Hepatic stellate cell (primary cell): ENCODE measurements at places on chromosomes 16 and 17.

GRCh38 chr17:32822996-32823395 lies 53.9 kb downstream of the MYO1D start:
- DNase-seq: peak; percentile 23

- no peak for DNase-seq
Measured at GRCh38 chr16:5603836-5604235, 506.2 kb upstream of the EEF2KMT start.

DNA sequence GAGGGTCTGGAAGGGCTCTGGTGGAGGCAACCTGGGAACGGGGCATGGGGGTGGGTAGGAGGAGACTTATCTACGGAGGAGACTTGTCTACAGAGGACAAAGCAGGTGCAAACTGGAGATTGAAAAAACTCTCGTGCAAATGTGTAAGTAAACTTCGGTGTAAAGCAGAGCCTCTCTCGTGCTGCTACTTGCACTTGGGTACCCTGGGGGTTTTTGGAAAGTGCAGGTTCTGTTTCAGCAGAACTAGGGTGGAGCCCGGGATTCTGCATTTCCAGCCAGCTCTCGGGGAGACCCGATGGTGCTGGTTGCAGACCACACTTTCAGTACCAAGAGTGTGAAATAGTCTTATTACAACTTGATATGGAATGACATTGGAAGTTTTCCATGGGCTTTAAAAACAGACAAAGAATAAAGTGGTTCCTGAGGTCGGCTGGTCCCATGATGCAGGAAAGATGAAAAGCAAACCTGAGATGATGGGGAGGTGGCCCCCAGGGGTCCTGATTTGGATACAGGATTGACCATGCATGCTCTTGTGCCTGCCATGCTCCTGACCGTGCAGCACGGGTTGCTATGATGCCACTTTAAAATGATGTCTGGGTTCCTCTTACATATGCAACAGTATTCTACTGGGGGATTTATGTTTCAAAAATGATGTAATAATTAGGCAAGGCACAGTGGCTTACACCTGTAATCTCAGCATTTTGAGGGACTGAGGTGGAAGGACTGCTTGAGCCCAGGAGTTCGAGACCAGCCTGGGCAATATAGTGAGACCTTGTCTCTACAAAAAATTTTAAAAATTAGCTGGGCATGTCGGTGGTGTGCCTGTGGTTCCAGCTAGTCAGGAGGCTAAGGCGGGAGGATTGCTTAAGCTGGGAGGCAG lies 69.3 kb downstream of the IRF8 start:
- no peak for DNase-seq

- no peak for DNase-seq
Measured at GRCh38 chr16:87922250-87922871, 14.0 kb downstream of the CA5A start.

- DNase-seq: peak; percentile 4
Measured at GRCh38 chr17:50259477-50260324, 14.6 kb upstream of the TMEM92 start.

- peak; percentile 37 for DNase-seq
Measured at GRCh38 chr16:85898521-85899442, at the start of gene IRF8. TSS of gene IRF8 (plus strand) at chr16:85899162. CDS start at chr16:85903016, 3,854 bp downstream.

- no peak for DNase-seq
Measured at GRCh38 chr17:69539274-69539673, 124.8 kb downstream of the MAP2K6 start.

- DNase-seq: no peak
Measured at GRCh38 chr17:33196883-33197282, 96.2 kb downstream of the ASIC2 start.

GRCh38 chr16:87161822-87162676 lies 155.1 kb downstream of the C16orf95 start:
- DNase-seq: no peak

GRCh38 chr17:65173284-65173793 lies 36.2 kb downstream of the RGS9 start:
- no peak for DNase-seq

DNA sequence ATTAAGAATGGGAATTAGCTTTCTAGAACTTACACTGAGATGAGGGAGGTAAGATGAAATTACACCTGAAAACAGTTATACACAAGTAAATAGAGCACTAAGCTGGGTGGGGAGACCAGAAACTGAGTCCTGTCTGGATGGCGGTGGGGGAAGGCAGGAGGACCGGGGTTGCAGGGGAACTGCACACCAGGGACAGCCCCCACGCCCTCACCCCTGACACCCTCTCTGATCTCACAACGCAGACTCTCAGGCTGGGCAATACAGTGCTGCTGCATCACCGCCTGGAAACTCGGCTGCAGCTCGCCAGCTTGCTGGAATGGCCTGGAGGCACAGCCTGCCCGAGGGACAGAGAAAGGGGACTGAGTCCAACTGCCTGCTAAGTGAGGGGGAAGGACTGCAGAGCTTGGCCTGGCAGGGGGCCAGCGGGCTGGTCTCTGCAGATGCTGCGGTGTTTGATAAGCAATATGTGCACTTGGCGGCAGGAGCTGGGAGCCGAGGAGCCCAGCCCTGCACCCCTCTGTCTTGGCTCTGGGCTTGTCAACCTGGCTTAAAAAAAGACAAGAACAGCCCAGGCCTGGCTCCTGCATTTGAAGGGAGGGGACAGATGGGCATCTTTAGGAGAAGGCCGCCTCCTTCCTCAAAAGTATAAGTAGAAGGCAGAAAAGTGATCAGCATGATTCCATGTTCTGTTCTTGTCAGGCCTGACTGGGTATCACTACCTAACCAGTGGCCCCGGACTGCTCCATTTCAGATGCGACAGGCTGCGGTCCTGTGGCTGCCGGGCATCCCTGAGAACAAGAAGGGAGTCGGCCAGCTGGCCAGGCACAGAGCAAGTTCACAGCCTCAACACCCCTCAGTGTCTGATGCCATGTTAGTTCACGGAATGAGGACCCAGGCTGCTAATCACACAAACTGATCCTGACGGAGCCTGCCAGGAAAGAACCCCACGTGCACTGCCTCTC lies 30.2 kb downstream of the SPHK1 start:
- DNase-seq: no peak

DNA sequence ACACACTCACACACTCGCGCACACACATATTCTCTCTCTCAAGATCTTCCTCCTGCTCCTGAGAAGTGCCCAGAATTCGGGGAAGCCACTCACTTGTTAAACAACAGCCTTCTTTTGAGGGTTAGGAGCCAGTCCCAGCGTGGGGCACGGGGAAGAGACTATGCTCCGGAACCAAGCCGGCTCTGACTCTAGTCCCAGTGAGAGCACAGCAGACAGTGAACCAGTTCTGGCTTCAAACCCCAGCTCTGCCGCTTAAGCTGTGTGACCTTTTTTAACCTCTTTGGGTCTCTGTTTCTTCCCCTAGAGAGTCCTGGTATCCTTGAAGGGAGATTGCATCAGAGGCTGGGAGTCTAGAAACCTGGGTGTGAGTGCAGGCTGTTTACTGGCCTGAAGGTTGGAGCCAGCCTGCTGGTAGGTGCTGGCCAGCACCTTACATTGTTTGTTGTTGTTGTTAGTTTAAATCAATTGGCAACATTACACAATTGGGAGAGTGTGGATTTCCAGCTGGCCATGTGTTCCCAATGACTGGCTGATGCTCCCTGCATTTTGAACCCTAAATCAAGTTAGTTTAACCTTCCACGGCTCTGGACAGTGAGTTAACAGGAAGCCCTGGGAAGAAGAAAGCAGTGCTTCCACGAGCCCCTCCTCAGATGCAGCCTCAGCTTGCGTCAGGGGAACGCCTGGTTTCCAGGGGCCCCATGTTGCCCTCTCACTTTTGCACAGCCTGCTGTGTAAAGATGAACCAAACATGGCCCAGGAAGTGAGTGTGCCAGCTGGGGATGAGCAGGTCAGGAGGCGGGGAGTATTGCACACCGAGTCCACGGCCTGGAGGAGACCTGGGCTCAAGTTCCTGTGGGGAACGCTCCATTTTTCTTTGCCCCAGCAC lies 71.5 kb downstream of the GAS7 start:
- no peak for DNase-seq

GRCh38 chr17:5545051-5545987 lies 39.0 kb downstream of the NLRP1 start:
- DNase-seq: no peak

DNA sequence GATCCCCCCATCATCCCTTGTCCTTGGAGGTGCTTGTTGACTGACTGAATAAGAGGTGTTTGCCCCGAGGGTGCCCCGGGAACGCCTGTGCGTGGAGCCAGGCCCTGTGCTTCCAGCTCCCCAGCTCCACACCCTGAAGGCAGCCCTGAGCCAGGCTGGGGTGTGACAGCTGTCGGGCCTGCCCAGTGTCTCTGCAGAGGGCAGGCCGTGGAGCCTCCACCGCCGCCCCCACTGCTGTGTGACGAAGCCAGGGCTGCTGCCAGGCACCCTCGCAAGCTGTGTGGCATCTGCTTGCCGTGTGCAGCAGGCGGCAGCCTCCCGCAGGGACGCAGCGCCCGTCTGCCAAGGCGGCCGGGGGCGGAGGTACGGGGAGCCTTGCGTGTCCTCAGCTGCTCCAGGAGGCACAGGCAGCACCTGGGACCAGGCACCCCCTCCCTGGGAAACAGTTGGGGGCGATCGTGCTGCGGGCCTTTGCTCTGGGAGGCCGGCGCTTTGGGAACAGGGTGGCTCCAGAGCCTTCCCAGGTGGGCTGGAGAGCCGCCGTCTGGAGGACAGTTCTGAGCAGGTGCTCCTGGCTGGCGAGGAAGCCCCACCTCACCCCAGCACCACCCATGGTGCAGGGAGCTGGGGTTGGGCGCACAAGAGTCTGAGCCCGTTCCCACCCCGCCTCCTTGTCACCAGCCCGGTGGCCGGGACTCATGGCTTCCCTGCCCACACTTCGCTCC lies 26.6 kb downstream of the GSE1 start:
- no peak for DNase-seq

GRCh38 chr17:46968896-46969295 lies 10.2 kb downstream of the RPRML start:
- no peak for DNase-seq

- no peak for DNase-seq
Measured at GRCh38 chr16:15764112-15764511, 92.7 kb downstream of the MYH11 start.

DNA sequence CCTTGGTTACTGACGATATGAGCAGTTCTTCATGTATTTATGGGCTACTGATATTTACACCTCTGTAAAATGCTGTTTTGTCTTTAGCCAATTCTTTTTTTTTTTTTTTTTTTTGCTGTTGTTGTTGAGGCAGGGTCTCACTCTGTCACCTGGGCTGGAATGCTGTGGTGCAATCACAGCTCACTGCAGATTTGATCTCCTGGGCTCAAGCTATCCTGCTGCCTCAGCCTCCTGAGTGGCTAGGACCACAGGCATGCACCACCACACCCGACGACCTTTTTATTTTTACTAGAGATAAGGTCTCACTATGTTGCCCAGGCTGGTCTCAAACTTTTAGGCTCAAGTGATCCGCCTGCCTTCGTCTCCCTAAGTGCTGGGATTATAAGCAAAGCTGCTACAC lies 225.0 kb upstream of the AXIN2 start:
- DNase-seq: no peak

GRCh38 chr16:62102588-62102987 lies 66.3 kb upstream of the CDH8 start:
- DNase-seq: no peak

DNA sequence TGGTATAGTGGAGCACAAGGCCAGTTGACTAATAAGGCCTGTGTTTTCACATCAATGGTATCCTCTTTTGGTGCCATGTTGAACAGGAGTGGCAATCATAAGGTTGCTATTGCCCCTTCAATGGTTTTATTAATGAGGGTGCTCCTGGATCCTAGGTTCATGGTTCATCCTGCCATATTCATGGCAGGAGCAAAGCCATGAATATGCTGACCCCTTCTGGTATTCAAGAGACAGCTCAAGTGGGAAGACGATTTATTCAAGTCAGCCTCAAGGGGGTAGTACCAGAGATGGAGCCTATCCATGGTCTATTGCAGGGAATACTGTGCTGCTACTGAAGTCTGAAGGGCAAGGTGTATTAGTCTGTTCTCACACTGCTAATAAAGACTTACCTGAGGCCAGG lies 2.6 kb downstream of the ABCA9 start:
- no peak for DNase-seq

GRCh38 chr17:81231766-81232581 lies 6.9 kb downstream of the TEPSIN start:
- no peak for DNase-seq

DNA sequence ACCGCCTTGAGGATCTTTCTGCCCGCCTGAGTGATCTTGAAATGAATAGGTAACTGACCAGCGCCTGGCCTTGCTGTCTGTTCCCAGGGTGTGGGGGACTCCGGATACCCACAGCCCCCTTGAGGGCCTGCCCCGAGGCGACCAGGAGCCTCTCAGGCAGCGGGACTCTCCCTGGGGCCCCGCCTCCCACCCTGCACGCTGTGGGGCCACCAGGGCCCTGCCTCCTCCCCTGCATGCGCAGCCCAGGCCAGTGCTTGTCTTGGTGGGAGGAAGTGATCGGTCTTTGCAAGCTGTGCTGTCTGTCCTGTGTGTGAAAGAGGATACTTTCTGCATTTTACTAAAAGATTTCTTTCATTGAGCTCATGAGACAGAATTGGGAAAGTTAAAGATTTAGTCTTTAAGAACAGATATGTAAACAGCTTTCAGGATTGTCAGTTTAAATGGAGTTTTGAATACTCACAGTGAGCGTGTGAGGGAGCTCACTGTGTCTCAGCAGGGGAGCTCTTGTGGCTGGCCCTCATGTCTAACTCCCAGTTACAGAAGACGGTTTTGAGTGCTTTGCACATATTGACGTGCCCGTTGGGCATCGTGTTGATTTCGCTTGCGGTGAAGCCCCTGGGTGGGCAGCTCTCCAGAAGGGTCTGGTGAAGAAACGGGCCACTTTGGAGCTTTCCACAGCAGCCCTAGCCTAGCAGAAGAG lies 36.1 kb upstream of the CAPN15 start:
- no peak for DNase-seq

- DNase-seq: no peak
Measured at GRCh38 chr17:70290770-70291169, 121.4 kb downstream of the KCNJ2 start.

DNA sequence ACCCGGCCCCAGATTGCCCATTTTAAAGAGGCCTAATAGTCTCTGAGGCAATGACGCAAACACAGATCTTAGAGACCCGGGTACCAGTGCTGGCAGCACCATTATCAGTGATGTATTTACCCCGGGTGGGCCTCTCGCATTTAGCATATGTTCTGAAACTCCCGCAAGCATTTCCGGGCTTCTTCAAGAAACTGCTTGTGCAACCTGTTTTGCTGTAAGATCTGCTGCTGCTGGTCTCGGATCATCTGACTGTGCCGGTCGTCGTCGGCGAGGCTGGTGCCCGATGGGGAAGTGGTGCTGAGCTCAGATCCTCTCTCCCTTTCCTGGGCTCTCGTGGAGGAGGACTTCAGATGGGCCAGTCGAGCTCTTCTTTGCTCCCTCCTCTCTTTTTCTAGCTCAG lies 12.5 kb downstream of the CEP295NL start:
- no peak for DNase-seq

- DNase-seq: no peak
Measured at GRCh38 chr16:60739737-60740683, 1296.2 kb downstream of the CDH8 start.

GRCh38 chr17:68255731-68256538 lies 8.1 kb downstream of the AMZ2 start:
- DNase-seq: no peak
